Fibroblast of skin of abdomen (primary cell): ENCODE measurements at places on chromosomes 11 and 22.
A peak's percentile ranks its signal among the peaks of the same experiment; 100 is the strongest.

GRCh38 chr11:46557684-46558151 is 36.1 kb downstream of the AMBRA1 start:
- no peak for DNase-seq

- DNase-seq: no peak
Observed at GRCh38 chr11:68798221-68798813, 43.4 kb downstream of the CPT1A start.

GRCh38 chr22:32334660-32335365 is 22.9 kb upstream of the RFPL3 start:
- DNase-seq: no peak

DNA sequence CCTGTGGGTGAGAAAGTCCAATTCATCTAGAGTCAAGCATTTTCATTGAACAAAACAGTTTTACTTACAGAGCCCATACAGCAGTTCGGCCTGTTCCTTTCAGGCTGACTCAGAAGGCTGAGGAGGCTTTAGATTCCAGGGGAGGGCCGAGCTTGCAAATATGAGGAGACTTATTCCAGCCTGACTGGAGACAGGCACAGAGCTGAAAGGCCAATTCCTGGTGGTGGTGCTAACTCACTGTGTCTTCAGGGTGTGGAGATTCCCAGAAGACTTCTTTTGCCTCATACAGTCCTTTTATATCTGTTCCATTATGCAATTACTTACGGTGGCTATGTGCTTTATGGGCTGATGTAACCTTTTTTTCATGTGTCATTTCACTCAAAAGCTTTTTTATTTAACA is at the start of gene OR51E2:
Gene OR51E2 (minus strand): TSS at position 269 of the 400 bp plus-strand sequence. CDS start 15,142 bp downstream, outside the sequence.
- DNase-seq: peak; percentile 44

DNA sequence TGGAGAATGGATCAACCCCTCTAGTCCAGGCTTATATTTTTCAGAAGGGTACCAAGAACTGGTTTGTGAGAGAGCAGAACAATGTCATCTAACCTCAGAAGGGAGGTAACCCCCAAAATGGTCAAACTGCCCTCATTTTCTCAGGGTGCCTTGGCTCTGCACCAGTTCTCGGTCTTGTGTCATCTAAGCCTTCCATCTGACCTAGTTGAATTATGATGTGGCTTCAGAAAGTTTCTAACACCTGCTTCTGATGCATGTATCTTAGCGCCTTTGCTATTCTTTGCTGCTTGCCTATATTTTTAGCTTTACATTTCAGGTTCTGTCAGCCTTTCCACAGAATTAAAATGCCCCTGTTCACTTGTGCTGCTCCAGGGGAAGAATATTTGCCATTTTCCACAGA is 91.7 kb upstream of the E2F8 start:
- no peak for DNase-seq

DNA sequence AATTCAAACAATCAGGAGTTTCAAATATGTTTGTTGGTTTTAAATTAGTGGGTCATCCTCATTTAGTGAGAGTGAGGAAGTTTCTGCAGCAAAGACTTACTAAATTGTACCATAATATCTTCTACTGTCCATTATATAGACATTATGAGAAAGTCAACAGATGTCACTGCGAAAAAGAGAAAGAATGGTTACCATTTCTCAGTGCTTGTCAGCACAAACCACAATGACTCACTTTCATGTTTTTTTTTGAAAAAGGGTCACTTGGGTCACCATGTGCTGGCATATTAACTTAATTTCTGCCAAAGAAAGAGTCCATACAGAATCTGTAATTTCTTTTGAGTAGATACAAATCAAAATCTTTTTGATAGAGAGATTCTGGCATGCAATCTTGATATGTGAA is 924.6 kb upstream of the FAT3 start:
- peak; percentile 53 for DNase-seq

DNA sequence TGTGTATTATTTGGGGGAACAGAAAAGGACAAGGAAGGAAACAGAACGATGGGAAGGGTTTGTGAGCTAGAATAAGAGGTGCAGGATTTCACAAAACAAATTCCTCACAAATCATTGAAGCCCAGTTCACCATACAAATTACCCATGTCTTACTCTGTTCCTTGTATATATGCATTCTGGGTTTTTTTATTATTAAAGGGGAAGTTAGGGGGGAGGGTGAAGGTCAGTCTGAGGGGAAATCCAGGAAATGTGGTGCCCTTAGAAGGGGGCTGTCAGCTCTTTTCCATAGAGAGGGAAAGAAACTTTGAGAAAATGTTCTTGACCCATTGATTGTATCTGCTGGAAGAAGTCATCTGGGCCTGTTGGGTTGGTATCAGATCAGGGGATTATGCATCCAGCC is 90.8 kb downstream of the RNF169 start:
- DNase-seq: no peak

GRCh38 chr11:79147011-79147410 is 293.8 kb downstream of the TENM4 start:
- DNase-seq: no peak

- no peak for DNase-seq
Observed at GRCh38 chr11:8192896-8193209, 24.0 kb upstream of the RIC3 start.

DNA sequence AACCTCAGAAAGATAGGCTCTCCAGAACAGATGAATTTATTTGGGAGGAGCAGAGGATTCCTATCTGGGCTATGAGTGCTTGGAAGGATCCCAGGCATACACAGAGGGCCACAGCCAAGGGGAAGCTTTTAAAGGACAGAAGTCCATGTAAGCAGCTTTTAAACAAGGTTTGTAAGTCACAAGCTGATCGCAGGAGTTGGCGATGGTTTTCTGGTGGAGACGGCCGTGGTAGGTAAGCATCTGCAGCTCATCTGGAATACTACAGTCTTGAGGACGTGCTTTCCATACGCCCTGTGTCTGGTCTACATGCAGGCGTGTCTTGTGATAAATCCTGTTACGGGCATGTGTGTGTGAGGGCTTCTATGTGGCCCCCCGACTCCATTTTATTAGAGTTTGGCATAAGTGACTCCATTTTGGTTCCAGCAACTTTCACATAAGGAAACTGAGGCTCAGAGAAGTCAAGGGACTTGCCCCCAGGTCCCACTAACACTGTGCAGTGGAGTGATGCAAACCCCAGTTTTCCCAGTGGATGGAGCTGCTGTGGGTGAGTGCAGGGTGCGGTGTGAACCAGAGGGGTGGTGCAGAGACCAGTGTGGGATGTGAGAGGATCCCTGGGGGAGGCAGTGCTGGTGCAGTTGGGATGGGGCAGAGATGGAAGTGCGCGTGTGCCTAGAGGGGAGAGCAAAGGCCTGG is 11.8 kb upstream of the ACY3 start:
- DNase-seq: no peak

DNA sequence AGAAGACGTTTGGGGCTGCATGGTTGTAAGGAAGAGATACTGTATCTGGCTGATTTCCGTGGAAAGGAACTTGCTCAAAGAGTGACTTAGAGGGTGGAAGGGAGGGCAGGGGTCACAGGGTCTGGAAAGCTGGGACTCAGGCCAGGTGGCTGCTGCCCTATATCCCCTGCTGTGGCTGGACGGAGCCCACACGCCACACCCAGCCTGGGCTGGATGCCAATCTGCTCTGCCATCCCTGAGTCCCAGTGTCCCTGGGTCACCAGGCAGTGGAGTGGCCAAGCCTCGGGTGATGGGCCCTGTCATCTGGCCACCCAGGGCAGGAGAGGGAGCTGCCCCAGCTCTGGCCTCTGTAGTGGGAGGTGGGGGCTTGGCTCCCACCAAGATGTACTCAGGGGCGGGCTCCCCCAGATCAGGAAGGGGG is 26.5 kb upstream of the KRTAP5-7 start:
- no peak for DNase-seq

DNA sequence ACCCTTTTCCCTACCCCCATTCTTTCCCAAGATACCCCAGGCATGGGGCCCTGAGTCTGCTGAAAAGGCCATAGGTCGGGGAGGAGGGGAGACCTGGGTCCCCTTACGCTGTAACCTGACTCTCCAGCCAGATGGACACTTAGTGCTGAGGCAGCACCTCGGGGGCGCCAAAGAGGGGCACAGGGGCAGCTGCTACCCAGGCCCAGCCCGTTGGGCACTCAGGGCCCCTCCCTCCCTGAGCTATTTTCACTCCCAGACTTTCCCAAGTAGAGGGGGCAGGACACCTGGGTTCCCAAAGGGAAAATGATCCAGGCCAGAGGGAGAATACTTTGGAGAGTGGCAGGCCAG is 933 bp downstream of the ACTN3 start:
- DNase-seq: no peak

- DNase-seq: no peak
Observed at GRCh38 chr11:111168871-111169270, 76.7 kb upstream of the POU2AF2 start.

DNA sequence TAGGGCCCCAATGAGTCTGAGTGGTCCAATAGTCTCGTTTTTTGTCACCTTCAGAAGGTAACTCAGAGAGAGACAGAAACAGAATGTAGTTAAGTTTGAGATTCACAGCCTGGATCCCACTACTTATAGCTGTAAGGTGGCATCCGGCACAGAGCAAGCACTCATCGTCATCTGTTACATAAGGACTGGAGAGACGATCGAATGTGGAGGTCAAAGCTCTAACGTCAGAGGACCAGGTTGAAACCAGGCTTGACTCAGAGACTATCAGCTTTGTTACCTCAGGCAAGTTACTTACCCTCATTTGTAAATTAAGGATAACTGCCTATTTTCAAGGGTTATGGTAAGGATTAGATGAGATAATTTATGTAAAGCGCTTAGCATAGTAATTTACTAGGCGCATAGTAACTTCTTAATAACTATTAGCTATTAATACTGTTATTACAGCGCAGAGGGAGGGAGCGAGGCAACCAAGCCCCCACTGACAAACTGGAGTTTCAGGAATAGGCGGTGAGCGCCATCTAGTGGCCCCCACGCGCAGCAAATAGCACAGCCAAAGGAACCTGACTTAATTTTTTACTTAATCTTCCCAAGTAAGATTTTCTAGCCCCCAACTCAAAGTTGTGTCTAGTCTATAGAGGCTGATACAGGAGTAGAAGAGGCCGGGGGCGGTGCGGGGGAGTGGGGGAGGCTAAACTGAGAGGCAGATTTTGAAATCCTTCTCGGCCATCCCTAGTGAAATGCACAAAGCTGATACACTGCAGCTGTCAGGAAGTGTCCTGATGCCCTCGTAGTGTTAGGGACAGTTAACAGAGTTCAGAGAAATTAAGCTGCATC is 29.0 kb upstream of the API5 start:
- peak; percentile 25 for DNase-seq
